T-cell (primary cell): ENCODE measurements at places on chromosomes 11 and 22.

DNA sequence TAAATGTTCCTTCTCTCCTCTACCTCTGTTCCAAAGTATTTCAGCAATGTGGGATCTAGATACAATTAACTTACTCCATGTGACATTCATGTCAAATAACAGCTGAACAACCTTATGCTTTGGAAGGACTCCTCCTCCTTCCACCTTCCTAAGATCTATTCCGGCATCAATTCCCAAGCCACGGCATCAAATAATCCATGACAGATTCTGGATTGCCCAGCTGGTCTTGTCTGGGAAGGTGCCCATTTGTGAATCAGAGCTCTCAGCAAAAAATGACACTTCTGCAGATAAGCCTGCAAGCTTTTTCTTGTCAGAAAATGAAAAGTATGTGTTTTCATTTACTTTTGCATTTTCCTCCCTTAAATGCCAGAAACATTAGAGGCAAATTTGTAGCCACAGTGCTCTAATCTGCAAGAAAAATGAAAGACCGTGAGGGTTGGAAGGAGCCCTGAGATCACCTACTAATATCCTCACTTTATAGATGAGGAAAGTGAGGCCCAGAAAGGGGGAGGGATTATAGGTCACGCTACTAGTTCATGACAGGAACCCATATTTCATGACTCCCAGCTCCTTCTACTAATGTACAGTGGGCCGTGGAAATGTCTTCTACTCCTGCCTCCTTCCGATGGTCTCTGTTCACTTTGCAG, 124.0 kb downstream of the ME3 start:
- no peak for DNase-seq

DNA sequence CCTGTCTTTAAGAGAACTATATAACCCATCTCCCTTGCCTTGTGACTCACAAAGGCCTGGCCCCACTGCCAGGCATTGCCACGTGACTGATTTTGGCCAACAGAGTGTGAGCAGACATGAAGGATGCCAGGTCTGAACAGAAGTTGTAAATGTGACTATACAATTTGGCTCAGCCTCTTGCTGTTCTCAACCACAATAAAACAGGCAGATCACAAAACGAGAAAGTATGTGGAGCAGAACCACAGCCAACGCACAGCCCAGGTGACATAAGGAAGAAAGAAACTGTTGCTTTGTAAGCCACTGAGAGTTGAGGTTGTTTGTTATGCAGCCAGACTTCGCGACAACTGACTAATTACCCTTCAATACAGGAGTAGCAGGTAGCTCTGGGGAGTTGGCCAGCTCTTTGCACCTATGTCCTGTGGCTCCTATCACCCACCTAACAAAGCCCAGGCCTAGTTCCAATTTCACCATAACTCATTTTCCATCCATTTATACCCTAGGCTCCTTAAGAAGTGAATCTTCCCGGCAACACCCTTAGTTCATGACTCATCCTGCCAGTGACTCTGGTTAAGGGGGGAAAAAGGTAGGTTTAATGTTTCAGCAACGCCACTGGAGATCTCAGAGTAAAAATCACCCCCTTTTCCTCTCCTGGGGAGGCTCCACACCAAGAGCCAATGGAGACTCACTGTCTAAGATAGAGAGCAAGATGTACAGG, 53.7 kb downstream of the GALNT18 start:
- no peak for DNase-seq

GRCh38 chr11:73991471-73992006, 8.9 kb upstream of the UCP2 start:
- no peak for DNase-seq

DNA sequence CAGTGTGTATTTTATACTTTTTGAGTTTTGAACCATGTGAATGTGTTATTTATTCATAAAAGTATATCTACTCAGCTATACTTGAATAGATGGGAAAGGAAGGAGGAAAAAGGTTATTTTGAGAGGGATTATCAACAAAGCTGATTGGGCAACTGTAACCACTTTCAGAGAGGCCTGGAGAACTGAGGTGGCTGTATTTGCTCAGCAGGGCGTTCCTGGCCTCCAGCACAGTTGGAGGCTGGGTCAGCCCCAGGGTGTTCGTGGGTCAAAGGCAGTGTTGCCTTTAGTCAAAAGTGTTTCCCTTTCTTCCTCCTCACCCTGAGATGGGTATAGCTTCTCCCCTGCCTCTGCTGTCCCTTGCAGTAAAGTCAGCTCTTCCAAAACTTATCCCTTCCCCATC, 26.7 kb downstream of the ASCC2 start:
- DNase-seq: no peak

DNA sequence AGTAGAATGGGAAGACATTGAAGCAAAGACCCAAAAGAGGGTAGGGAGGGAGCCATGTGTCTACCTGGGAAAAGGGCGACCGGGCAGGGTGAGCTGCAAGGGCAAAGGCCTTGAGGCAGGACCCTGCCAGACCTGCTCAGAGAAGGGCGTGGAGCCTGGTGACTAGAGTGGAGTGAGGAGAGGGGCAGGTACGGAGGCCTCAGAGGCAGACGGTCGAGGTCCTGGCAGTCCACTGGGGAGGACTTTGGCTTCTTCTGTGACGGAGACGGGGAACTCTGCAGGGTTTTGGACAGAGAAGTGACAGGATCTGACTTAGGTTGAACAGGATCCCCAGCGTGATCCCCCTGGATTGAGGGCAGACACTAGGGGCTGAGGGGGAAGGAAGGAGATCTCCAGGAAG, 12.9 kb downstream of the RIBC2 start:
- no peak for DNase-seq

- no peak for DNase-seq
These were observed 6.8 kb downstream of the CAPN1 start for GRCh38 chr11:65188486-65188885.

- no peak for DNase-seq
These were observed at the start of gene PLA2G3 for GRCh38 chr22:31139866-31140716. Gene PLA2G3, minus strand, starts transcription at chr22:31140508. Its CDS starts 154 bp downstream, at chr22:31140354.

DNA sequence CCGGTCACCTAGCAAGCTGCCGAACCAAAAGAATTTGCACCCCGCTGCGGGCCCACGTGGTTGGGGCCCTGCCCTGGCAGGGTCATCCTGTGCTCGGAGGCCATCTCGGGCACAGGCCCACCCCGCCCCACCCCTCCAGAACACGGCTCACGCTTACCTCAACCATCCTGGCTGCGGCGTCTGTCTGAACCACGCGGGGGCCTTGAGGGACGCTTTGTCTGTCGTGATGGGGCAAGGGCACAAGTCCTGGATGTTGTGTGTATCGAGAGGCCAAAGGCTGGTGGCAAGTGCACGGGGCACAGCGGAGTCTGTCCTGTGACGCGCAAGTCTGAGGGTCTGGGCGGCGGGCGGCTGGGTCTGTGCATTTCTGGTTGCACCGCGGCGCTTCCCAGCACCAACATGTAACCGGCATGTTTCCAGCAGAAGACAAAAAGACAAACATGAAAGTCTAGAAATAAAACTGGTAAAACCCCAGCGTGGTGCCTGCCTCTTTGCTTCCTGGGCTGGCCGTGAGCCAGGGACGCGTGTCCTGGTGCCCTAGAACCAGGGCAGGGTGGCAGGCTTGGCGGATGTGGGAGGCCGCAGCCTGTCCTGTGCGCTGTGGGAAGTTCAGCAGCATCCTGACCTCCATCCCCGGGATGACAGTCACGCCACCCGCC, 13.2 kb downstream of the CCND1 start:
- no peak for DNase-seq
